ENCODE measurements at places on chromosomes 3 and 15.

GRCh38 chr15:62903437-62903836, 139.1 kb upstream of the TPM1 start:
- no peak for DNase-seq

- DNase-seq, result peak; percentile 24
Measured at GRCh38 chr3:179450901-179451264, 387 bp downstream of the GNB4 start.

DNA sequence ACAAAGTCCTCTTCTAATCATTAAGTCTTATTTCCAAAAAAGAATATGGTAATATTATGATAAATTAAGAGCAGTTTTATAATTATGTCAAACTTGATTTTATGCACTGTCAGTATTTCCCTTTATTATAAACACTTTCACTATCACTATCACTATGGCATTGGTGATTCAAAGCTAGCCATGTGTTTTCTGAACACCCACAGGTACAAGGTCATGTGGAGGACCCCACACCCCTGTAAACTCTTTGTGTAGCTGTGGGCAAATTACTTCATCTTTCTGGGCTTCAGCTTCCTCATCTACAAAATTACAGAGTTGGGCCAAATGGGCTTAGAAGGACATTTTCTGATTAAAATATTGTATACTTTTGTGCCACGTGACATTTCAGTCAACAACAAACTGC, 41.7 kb downstream of the FBXL22 start:
- DNase-seq, result no peak

DNA sequence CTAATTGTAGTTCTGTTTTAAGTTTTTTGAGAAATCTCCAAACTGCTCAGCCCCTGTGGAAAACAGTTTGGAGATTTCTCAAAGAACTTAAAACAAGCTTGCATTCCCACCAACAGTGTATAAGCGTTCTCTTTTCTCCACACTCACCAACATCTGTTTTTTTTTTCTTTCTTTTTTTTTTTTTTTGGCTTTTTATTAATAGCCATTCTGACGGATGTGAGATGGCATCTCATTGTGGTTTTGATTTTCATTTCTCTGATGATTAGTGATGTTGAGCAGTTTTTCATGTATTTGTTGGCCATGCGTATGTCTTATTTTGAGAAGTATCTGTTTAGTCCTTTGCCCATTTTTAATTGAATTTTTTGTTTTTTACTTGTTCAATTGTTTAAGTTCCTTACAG, 73.1 kb upstream of the COL8A1 start:
- no peak for DNase-seq

Measured in BE2C (cell line).